ENCODE measurements at places on chromosomes 11 and 22.

DNA sequence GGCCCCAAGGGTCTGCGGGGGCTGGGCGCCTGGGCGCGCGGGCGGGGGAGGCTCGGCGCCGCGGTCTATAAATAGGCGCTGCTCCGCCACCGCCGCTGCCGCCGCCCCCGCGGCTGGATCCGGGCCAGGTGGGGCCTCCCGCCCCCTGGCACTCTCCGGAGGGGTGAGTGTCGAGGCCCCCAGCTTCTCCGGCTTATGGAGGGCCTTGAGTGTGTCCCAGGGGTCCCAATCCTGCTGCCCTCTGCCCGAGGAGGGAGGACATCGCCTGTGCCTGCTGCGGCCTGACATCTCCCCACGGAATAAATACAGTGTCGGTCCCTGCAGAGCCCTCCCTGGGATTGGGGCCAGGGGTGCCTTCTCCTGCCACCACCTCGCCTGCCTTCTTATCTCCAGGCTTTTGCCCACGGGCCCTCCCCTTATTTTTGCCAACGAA is 4.3 kb upstream of the GP1BB start:
- DNase-seq: no peak

GRCh38 chr22:22948651-22949571 is 61.3 kb downstream of the IGLL5 start:
- DNase-seq: no peak

GRCh38 chr11:102630598-102631448 is 5.7 kb upstream of the MMP20 start:
- no peak for DNase-seq

- DNase-seq: peak; percentile 50
Measured at GRCh38 chr11:119149018-119149785, at the start of gene ABCG4. TSS of gene ABCG4 (plus strand) at chr11:119149052. CDS start at chr11:119149966, 914 bp downstream.

DNA sequence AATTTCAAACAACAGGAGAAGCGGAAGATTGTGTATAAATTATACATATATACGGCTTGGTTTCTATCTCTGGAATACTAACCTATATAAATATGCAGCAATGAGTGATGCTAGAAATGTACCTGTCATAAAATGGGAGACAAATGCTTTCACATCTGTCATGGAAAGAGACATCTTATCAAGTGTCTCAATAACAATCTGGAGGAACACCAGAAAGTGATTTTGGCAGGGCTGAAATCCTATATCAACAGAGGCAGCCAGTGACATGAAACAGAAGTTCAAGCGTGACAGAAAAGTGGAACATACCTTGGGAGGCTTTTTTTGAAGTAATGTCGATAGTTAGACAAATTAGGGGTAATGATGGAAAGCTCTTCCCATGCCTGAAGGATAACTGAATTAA is 834.6 kb downstream of the JRKL start:
- DNase-seq: no peak
